ENCODE measurements at places on chromosomes 12 and 14.

GRCh38 chr14:59215322-59215721, 26.9 kb downstream of the DAAM1 start:
- no peak for DNase-seq

GRCh38 chr12:81626406-81626805, 132.7 kb downstream of the PPFIA2 start:
- DNase-seq, result no peak

GRCh38 chr12:67621926-67622325, 26.6 kb upstream of the DYRK2 start:
- DNase-seq, result no peak

GRCh38 chr14:42687421-42687820, 1080.7 kb downstream of the LRFN5 start:
- DNase-seq, result no peak

- no peak for DNase-seq
These were observed 72.2 kb upstream of the BCL11B start for GRCh38 chr14:99344051-99344758.

Measured in stimulated activated CD8-positive, alpha-beta memory T cell treated with anti-CD3 and anti-CD28 coated beads, Interleukin-7, amount 100 ng/mL, for 4 hours (primary cell).